ENCODE measurements at places on chromosomes 2 and 18.

- no peak for DNase-seq
Observed at GRCh38 chr18:80244956-80245730, 2.2 kb downstream of the PARD6G start.

DNA sequence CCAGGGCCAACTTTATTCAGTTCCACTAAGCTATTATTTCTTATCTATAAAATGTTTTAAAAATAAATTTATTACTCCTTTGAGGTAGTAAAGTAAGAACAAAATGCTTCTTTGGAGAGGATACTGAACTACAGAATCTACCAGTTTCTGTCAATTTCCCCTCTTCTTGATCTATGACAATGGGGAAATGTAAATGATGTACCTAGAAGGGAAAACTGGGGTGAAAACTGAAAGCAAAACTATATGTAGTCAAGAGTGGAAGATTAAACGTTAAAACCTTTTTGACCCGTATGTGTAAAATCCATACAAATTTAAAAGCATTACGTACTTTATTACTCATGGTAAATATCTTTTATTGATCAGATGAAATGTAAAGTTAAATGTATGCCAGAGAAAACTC, 1287.8 kb upstream of the TMEFF2 start:
- DNase-seq: no peak

DNA sequence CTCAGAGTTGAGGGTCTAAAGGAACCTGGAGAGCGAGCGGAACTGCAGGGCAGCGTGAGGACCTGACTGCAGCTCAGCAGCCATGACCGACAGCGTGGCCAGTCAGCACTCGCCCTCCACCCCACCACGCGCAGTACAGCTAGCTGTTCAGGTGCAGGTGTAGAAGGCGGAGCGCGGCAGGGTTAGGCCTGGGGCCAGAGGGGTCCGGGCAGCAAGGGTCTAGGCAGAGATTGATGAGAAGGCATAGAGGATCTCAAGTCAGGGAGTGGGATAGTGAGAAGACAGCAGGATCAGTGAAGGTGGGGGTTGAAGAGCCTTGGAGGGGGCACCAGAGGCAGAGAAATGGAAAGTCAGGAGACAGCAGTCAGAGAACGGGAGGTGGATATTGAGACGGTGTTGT, 71.0 kb downstream of the STEAP3 start:
- DNase-seq: no peak

GRCh38 chr2:152488075-152488474, 153.1 kb downstream of the FMNL2 start:
- DNase-seq: no peak

DNA sequence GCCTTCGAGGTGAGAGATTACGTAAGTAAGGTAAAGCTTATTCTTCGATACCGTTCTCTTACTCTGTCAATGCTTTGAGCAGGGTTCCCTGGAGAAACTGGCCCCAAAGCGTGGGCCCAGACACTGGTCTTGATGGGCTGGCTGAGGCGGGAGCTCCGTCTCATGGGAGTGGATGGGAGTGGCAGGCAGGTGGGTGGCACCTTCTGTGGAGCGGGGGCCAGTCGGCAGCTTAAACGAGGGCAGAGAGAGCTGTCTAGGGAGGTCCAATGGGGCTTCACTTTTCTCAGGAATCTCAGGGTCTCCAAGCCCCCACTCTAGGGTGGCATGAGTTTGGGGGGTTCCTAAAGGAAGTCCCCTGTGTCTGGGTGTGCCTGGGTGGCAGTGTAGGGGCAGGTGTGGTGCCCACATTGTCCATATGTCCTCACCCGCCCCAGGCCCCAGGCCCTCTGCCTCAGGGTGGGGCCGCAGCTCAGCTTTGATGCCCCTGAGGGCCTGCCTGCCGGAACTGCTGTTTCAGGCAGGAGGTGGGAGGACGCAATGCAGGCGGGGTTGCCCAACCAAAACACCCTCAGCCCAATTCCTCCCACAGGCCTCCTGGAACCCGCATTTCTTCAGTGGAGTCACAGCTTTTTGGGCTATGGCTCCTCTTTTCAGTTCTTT, 32.5 kb upstream of the FOSL2 start:
- no peak for DNase-seq

DNA sequence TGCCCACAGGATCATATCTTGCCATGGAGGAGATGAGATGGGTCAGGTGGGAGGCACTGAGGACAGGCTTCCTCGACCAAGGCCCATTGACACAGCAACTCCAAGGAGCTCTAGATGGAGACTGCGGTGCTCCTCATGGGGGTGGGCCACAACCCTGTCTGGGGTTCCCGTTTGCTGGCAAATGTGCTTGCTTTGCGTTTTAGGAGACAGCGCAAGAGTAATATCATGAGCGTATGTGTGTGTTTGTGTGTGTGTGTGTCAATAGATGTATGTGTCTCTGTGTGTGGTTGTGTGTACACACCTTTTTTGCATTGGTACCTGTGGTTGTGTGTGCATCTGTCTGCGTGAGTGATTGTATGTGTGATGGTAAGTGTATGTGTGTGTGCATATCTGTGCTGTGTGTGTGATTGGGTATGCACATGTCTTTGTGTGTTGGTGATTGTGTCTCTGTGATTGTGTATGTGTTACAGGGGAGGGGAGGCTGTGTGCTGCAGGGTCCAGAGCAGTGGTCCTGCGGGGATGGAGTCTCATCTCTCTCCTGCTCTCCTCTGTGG, 4.4 kb downstream of the FBLN7 start:
- DNase-seq: no peak

GRCh38 chr18:35754464-35754863, 172.9 kb downstream of the GALNT1 start:
- no peak for DNase-seq

- no peak for DNase-seq
Observed at GRCh38 chr2:121075006-121075551, 209.9 kb downstream of the TFCP2L1 start.

- DNase-seq: no peak
Observed at GRCh38 chr2:127045792-127046501, 61.0 kb downstream of the BIN1 start.

GRCh38 chr2:176747928-176748327, 464.7 kb upstream of the HNRNPA3 start:
- DNase-seq: no peak

- DNase-seq: no peak
Observed at GRCh38 chr2:54512663-54513362, 56.7 kb downstream of the SPTBN1 start.

DNA sequence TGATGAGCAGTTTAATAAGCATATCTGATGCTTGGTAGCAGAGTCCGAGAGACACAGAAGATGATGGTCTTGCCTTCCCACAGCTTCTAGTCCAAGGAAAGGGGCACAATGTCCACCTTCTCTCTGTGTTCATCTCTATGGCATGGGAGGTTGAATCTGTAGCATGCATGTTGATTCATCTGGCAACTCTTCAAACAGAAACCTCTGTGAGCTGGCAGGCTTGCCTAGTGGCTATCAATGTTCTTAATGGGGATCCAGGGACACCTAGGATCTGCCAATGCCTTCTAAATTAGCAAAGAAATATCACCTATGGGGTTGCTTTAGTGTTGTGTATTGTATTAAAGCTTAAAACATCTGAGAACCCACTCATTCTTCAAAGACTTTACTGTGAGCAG, 170.8 kb downstream of the INO80D start:
- no peak for DNase-seq

- DNase-seq: no peak
Observed at GRCh38 chr2:241211276-241211675, 22.8 kb downstream of the ANO7 start.

DNA sequence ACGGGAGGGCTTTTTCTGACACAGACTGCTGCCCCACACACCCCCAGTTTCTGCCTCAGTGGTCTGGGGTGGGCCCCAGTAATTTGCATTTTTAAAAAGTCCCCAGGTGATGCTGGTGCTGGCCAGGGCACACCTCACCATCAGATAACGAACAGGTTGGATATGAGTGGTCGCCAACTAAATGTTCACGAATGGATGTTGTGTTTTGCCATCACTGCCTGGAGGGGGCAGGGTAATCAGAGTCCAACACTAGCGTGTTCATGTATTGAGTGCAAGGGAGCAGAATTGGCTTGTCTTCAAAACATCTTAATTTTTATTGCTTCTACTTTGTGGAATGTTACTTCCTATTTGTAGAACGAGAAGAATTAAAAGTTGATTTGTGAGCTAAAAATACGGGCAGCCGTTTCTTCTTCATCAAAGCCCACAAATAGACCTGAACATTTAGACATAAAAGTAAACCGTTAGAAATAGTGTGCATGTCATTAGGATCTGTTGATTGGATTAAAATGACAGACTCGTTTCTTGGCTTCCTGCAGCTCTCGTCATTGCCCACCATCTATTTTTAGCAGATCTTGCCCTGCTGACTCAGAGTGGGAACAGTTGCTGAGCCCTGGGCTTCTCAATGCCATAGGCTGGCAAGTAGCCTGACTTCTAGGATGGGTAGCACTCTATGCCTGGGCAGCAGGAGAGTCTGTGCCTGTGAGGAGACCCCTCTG, 45.2 kb downstream of the NCK2 start:
- peak; percentile 61 for DNase-seq

GRCh38 chr18:35050705-35051195, 9.5 kb downstream of the MAPRE2 start:
- DNase-seq: no peak

- no peak for DNase-seq
Observed at GRCh38 chr2:174691201-174691779, 73.0 kb downstream of the CHRNA1 start.

DNA sequence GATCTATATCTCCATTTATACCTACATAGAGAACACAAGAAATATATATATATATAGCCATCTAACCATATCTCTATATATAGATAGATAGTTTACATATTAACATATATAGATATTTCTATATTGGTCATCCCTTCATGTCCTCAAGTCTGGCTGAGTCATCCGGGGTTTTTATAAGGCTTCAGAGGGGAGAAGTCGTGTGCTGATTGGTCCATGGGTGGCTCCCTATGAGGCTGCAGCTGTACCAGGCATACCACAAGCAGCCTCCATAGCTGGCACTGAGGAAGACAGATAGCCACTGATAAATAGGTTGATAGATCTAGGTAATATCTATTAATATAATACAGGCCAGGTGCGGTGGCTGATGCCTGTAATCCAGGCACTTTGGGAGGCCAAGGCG, 618.3 kb upstream of the SETBP1 start:
- no peak for DNase-seq

- DNase-seq: no peak
Observed at GRCh38 chr2:186540941-186541340, 48.9 kb upstream of the ITGAV start.

DNA sequence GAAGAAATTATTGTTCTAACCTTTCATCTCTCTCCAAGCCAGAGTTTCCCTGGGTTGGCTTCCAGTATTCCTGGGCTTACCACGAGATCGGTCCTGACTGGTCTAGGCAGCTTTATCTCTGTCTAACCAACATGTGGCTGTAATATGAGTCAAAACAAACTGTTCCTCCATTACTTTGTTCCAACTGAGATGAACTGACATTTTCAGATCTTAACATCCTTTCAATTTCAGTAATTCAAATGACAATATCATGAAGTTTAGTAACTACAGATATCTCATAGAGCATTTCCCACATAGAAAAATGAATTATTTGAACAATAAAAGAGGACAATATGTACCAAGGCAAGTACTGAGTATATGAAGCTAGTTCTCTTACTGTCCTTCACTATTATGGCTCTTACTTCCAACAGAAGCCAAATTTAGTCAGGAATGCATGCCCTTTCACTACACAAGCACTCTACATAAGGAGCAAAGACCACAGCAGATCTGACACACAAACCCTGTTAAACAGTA, 15.5 kb downstream of the SLC25A12 start:
- no peak for DNase-seq

GRCh38 chr2:15279201-15279876, 281.8 kb downstream of the NBAS start:
- no peak for DNase-seq

- no peak for DNase-seq
Observed at GRCh38 chr2:20483194-20483895, 36.5 kb downstream of the RHOB start.

DNA sequence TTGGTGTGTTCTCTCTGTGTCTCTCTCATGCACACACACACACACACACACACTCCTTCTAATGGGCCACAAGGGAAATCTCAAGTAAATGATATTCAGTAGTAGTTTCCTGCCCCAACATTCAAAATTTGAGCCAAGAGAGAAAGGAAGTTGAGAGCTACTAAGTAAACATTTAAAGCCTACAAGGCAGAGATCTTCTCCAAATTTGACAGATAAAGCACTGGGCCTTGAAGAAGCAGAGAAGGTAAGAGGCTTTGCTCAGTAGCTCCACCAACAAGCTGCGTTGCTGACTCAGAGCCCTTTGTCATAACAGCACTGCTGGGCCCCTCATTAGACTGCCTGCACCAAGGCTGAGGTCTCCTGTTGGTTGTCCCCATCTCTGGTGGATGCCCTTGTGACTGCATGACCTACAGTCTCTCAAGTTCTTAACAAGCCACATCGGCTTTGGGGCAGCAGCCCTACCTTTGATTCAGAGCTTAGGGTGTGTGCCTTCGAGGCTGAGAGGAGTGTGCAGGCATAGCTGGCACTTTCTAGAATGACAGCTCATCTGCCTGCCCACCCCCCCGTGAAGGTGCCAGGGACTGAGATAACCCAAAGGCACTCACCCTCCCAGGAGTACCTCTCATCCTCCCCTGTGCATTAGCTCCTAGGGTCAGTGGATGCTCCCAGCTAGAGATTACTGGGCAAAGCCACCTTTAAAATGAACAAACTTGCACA, 32.3 kb upstream of the NEB start:
- no peak for DNase-seq

- DNase-seq: no peak
Observed at GRCh38 chr2:166805753-166806152, 82.5 kb upstream of the XIRP2 start.

GRCh38 chr18:48780201-48780912, 170.4 kb downstream of the SMAD7 start:
- DNase-seq: no peak

GRCh38 chr2:50620783-50621182, 411.1 kb downstream of the NRXN1 start:
- DNase-seq: no peak

GRCh38 chr2:110994250-110994961, 126.3 kb upstream of the BCL2L11 start:
- no peak for DNase-seq

DNA sequence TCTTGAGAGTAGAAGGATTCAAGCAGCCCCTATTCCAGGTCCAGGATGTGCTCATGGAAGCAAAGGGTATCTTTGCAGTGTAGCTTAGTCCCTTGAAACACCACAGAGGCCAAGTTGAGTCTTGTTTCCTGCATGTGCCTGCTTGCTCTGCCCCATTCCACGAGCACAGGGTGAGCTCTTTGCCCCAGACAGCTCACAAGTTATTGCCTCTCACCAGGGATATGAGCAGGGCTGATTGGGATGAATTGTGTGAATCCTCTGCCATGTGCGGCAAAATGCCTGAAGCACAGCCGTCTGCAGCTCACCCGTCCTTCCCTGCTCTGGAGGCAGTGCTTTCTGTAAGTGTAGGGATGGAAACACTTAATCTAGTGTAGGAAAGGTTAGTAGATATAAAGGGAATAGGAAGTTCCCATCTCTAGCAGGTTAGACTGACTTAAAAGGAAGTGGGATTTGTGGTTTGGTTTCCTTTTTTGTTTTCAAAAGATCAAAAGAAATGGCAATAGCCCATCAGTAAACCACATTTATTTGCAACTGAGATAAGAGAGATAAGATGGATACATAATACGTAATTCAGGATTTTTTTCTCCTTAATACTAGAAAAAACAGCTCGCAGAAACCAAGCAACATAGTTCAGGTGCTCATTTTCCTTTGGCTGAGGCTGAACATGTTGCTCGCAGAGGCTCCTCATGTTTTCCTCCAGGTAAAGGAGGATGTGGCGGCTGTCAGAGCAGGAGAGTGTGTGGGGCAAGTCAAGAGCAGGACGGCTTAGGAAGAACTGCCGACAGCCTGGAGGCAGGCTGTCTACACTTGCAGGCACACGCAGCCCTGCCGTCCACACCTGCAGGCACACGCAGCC, 41.4 kb downstream of the TMEM182 start:
- DNase-seq: no peak
